ENCODE measurements at places on chromosomes 3 and 15.

- H3K4me1 ChIP-seq = peaks cover 15% of the 10 kb centered on the region
- H3K4me3 ChIP-seq = no peak overlapping the region
- no peaks in the 10 kb centered on the region for H3K27me3 ChIP-seq
These were observed 17.8 kb upstream of the MAP4 start for GRCh38 chr3:48034000-48034516.

GRCh38 chr3:58857402-58857801 lies 190.8 kb upstream of the FAM3D start:
- H3K27me3 ChIP-seq = peaks cover 2% of the 10 kb centered on the region
- no peak overlapping the region for H3K4me3 ChIP-seq
- H3K4me1 ChIP-seq = no peaks in the 10 kb centered on the region
- no peaks in the 10 kb centered on the region for H3K36me3 ChIP-seq
- no peak for DNase-seq

- H3K27ac ChIP-seq = no peak overlapping the region
- no peaks in the 10 kb centered on the region for H3K4me1 ChIP-seq
- no peaks in the 10 kb centered on the region for H3K27me3 ChIP-seq
- DNase-seq = no peak
- no peak overlapping the region for H3K4me3 ChIP-seq
These were observed 27.6 kb upstream of the VEPH1 start for GRCh38 chr3:157530637-157531300.

GRCh38 chr15:90749754-90750153 lies 32.6 kb downstream of the BLM start:
- H3K4me1 ChIP-seq = peaks cover 31% of the 10 kb centered on the region
- H3K27ac ChIP-seq = peak overlapping the region; percentile 89
- no peak for DNase-seq
- H3K36me3 ChIP-seq = peaks cover 50% of the 10 kb centered on the region
- H3K4me3 ChIP-seq = peak overlapping the region; percentile 39

DNA sequence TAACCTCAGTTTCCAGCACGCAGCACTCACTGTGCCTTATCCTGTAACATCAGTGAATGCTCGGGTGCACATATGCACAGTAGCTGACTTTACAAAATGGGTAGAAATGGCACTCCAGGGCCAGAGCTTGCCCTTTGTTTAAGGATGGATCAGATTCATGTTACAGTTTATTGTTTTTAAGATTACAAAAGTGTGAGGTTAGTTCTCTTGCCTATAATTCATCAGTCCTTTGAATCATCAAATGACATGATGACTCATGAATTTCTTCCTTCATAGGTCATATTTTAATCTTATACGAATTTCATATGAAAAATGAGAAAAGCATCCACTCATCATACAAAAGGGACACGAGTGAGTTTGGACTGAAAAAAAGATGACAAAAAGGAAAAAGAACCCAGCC lies 545.3 kb downstream of the GBE1 start:
- no peak overlapping the region for H3K4me3 ChIP-seq
- no peaks in the 10 kb centered on the region for H3K4me1 ChIP-seq
- H3K27ac ChIP-seq = no peak overlapping the region

GRCh38 chr3:143484846-143485512 lies 363.3 kb downstream of the SLC9A9 start:
- no peaks in the 10 kb centered on the region for H3K36me3 ChIP-seq
- H3K4me3 ChIP-seq = no peak overlapping the region
- no peak for DNase-seq
- H3K4me1 ChIP-seq = peaks cover 6% of the 10 kb centered on the region
- H3K27me3 ChIP-seq = no peaks in the 10 kb centered on the region

DNA sequence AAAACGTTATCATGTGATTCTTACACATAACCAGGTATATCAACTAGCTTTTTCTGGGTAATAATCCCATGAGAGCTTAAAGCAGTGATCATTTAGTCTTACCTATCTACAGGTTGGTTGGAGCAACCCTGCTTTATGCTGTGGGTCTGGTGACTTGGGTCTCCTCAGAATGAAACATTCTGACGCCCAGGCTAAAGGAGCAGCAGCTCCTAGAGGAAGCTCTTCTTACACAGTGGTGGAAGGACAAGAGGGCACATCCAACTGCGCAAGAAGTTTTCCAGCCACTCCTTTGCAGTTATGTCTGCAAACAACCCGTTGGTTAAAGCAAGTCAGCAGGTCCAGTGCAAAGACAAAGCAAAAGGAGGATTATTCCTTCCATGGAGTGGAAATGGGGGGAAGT lies 377.5 kb downstream of the EDEM1 start:
- no peak overlapping the region for H3K4me3 ChIP-seq
- H3K4me1 ChIP-seq = no peaks in the 10 kb centered on the region
- no peaks in the 10 kb centered on the region for H3K36me3 ChIP-seq
- no peaks in the 10 kb centered on the region for H3K27me3 ChIP-seq

DNA sequence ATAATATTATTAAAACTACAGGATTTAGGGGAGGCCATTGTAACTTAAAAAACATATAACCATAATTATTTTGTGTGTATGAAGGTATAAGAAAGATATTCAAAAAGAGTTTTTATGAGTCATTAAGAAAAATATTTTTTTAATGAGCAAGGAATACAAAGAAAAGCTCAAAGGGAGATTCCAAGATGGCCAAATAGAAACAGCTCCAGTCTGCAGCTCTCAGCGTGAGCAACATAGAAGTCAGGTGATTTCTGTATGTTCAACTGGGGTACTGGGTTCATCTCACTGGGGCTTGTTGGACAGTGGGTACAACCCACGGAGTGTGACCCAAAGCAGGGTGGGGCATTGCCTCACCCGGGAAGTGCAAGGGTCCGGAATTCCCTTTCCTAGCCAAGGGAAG lies 336.1 kb downstream of the TBL1XR1 start:
- no peak for DNase-seq
- no peak overlapping the region for H3K27ac ChIP-seq
- no peak overlapping the region for H3K4me3 ChIP-seq
- peaks cover 2% of the 10 kb centered on the region for H3K27me3 ChIP-seq

DNA sequence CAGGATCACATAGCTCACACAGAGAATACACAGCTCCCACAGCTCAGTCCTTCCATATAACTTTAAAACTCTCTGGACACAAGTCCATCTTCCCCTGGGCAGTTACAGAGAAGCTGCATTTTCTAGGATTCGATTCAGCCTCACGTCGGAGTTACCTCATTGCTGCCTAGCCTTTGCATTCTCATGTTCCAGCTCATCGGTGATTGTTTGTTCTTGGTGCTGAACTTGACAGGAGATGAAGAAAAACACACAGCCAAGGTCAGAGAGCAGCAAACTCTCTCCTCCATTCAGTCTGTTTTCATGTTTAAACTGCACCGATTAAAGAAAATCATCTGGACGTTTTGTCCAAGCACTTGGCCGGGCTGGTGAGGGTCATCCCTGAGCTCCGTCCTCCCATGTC lies 375.5 kb upstream of the CFAP20DC start:
- H3K27ac ChIP-seq = peak overlapping the region; percentile 72
- H3K27me3 ChIP-seq = no peaks in the 10 kb centered on the region
- DNase-seq = no peak
- peaks cover 69% of the 10 kb centered on the region for H3K4me1 ChIP-seq
- H3K4me3 ChIP-seq = no peak overlapping the region

DNA sequence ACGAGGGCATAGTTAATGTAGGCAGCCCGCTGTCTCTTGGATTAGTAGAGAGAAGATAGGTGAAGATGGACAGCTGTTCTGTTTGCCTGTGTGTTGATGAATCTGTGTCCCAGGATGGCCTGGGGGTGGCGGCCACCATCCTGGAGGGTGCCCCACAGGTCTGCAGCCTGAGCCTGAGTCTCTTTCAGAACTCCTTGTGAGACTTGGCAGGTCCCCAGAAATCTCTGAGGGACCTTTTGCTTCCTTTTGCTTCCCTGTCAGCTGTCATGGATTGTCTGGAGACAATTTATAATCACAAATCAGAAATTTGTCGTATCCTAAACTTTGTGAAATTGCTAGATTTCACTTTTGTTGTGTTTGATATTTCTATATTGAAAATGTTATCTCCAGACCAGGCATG lies 17.4 kb downstream of the FAN1 start:
- H3K27ac ChIP-seq = no peak overlapping the region
- peaks cover 22% of the 10 kb centered on the region for H3K36me3 ChIP-seq
- no peaks in the 10 kb centered on the region for H3K4me1 ChIP-seq
- H3K27me3 ChIP-seq = no peaks in the 10 kb centered on the region

GRCh38 chr3:190497811-190498210 lies 16.1 kb upstream of the IL1RAP start:
- H3K4me1 ChIP-seq = peaks cover 11% of the 10 kb centered on the region
- H3K27ac ChIP-seq = no peak overlapping the region
- H3K27me3 ChIP-seq = peaks cover 57% of the 10 kb centered on the region
- H3K36me3 ChIP-seq = no peaks in the 10 kb centered on the region
- DNase-seq = no peak

DNA sequence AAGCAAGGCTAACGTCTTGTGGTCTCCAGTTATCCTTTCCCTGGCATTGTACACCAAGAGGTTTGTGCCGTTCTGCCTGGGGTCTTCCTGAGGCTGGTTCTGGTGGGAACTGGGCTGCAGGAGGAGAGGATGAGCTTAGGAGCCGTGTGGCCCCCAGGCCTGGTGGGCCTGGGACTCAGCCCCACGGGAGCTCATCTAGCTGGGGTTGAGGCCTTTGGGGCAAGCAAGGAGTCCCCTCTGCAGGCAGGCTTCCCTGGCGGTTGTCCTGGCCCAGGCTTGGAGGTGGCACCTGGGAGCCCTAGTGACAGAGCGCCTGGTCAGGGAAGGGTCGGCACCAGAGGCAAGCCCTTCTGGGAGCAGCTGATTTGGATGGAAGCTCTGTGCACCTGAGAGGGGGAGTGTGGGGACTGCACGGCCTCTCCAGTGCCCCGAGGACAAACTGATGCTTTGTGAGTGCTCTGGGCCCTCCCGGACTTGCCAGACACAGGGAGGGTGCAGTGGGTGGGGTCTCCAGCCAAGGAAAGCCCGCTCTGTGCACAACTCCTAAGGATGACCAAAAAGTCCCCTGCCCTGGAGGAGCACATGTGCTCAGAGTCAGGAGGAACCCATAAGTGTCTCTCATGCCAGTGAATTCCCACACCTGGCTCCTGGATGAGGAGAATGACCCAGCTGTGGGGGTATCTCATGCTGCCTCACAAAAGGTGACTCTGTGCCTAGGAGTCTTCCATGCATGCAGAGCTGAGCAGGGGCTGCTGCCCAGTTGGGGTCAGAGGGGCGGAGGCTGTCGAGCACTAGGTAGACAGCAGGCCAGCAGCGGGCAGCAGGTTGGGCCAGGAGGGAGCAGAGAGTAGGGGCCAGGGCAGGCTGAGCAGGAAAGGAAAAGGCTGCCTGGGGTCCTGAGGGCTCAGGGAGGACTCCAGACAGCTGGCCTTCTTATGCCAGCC lies 2.7 kb downstream of the PAK6 start:
- H3K27me3 ChIP-seq = peaks cover 17% of the 10 kb centered on the region
- no peaks in the 10 kb centered on the region for H3K36me3 ChIP-seq
- no peak overlapping the region for H3K4me3 ChIP-seq
- DNase-seq = no peak
- H3K4me1 ChIP-seq = peaks cover 8% of the 10 kb centered on the region

GRCh38 chr3:58164199-58164879 lies 46.4 kb downstream of the DNASE1L3 start:
- H3K4me3 ChIP-seq = no peak overlapping the region
- peaks cover 12% of the 10 kb centered on the region for H3K36me3 ChIP-seq
- H3K4me1 ChIP-seq = peaks cover 3% of the 10 kb centered on the region
- peak overlapping the region; percentile 5 for H3K27ac ChIP-seq
- DNase-seq = no peak
- no peaks in the 10 kb centered on the region for H3K27me3 ChIP-seq

- no peak overlapping the region for H3K4me3 ChIP-seq
- no peaks in the 10 kb centered on the region for H3K4me1 ChIP-seq
- no peak overlapping the region for H3K27ac ChIP-seq
These were observed 52.3 kb upstream of the ROBO1 start for GRCh38 chr3:79820089-79820488.
